ENCODE measurements at places on chromosomes 11 and 22.

DNA sequence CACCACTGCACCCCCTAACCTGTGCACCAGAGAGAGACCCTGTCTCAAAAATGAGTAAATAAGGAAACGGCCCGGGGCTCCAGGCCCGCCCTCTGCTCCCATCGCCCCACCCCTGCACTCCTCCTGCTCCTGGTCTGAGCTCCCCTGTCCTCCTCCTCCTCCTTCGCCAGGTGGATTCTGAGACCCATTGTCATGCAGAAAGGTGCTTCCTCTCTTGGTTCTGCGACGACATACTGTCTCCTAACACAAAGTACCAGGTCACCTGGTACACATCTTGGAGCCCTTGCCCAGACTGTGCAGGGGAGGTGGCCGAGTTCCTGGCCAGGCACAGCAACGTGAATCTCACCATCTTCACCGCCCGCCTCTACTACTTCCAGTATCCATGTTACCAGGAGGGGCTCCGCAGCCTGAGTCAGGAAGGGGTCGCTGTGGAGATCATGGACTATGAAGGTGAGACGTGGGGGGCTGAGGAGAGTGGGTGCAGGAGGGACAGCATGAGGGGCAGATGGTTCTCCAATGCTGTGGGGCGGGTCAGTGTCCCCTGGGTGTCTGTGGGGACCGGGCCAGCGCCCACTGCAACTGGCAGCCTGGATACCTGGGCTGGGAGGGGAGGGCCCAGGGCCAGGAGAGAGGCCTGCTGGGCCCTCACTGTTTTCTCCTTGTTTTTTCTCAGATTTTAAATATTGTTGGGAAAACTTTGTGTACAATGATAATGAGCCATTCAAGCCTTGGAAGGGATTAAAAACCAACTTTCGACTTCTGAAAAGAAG, 3.1 kb upstream of the APOBEC3D start:
- DNase-seq, result no peak

DNA sequence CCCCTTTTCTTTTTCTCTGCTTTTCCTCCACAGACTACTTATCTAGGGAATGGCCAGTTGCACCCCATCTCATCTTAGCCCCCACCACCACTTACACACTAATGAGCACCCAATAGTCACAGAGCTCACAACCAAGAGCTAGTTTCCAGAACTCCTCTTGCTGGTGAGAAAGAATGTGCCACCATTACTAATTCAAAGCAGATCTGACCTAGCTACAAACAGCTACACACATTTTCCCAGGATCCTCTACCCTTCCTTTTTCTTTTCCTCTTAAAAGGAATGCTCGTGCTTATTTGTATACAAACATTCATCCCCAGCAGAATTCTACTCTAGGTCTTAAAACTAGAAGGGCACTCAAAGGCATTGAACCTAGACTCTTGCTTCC, 136.8 kb downstream of the CD44 start:
- DNase-seq, result no peak

GRCh38 chr11:32497951-32498350, 62.6 kb upstream of the WT1 start:
- DNase-seq, result no peak

- DNase-seq, result no peak
Observed at GRCh38 chr22:32587449-32587848, 112.8 kb downstream of the FBXO7 start.

DNA sequence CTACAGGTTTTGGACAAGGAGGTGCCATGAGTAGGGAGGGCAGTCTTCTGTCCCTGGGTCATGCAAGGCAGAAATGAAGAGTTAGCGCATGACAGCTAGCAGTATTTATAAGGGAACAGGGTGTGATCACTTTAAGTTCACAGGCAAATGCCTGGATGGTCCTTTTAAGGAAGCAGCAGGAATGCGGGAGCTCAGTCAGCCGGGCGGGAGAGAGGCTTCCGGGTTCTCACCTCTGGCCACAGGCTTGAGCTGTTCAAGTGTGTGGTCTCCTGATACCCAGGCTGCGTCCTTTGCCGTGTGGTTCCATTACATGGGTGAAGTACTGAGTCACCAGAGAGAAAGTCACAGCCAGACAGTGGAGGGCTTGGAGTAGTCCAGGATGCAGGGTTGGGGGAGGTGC, 105.4 kb downstream of the BCR start:
- no peak for DNase-seq

- no peak for DNase-seq
Observed at GRCh38 chr11:37721485-37721884, 1123.4 kb upstream of the RAG2 start.

- peak; percentile 82 for DNase-seq
Observed at GRCh38 chr11:2305140-2305778, 3.4 kb downstream of the TSPAN32 start.

DNA sequence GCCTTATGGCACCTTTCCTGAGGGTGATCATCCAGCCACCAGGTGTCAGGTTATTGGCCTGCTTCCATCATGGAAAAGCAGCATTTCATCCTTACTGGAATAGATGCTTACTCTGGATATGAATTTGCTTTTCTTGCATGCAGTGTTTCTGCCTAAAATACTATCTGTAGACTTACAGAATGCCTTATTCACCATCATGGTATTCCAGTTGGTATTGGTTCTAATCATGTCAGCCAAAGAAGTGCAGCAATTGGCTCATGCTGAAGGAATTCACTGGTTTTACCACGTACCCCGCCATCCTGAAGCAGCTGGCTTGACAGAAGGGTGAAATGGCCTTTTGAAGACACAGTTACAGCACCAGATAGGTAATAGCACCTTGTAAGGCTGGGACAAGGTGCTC, 194.2 kb downstream of the AASDHPPT start:
- no peak for DNase-seq

GRCh38 chr11:61068581-61068980, 33.7 kb upstream of the CD5 start:
- no peak for DNase-seq

- DNase-seq, result no peak
Observed at GRCh38 chr22:40183029-40183581, 5.4 kb downstream of the TNRC6B start.

All from HuH-7 (cell line).